ENCODE measurements at places on chromosomes 16 and 17.

GRCh38 chr17:55343900-55344513 is 77.6 kb downstream of the MMD start:
- DNase-seq, result no peak

DNA sequence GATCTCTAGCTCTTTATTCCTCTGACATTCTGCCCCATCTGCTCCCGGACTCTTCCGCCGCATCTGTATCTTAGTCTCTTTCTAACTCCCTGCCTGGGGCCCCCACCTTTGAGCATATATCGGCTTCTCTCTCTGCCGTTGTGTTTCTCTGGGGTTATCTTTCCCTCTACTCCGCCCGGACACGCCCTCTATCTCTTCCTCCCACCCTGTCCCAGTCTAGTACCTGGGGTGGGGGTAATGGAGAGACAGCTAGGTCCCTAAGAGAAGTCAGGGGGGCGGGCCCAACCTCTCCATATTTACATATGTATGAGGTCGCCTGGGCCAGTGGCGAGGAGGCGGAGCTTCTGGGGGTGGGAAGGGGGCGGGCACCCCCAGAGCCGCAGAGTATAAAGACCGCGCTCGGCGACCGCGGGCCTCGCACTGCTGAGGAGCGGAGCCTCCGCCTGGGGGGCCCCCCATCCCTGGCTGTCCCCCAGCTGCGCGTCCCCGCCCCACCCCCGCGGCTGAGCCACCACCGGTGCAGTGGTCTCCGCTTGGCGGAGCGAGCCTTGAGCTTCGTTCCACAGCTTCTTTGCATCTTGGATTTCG is at the start of gene ATP1B2:
ATP1B2 (plus strand) TSS at position 418 of the 588 bp plus-strand sequence. CDS start 593 bp downstream, outside the sequence.
- peak; percentile 99 for DNase-seq

DNA sequence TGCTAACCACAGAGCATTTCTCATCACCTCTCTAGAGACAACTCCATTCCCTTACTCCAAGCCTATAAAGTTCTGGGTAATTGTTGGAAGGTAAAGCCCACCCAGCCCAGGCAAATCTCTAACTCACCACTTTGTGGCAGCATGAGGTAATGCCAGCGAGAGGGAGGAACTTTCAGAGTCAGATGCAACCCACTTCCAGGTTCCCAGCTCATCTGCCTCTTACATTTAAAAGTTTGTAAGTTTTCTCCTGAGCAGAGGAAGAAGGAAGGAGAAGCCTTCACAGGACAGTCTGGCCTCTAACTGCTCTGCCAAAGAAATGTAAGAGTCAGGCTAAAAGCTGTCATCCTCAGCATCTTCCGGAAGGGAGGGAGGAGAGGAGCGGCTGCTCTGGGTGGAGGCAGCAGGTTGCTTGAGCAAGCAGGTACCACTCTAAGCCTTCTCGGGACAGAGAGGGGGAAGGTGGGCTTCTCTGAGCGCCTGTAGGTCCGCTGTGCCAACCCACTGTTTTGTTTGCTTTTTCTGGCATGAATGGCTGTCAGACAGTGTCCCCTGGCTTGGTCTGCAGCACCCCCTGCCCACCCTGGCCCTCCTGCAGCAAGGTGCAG is 1.0 kb downstream of the ZNF319 start:
- DNase-seq, result peak; percentile 72

DNA sequence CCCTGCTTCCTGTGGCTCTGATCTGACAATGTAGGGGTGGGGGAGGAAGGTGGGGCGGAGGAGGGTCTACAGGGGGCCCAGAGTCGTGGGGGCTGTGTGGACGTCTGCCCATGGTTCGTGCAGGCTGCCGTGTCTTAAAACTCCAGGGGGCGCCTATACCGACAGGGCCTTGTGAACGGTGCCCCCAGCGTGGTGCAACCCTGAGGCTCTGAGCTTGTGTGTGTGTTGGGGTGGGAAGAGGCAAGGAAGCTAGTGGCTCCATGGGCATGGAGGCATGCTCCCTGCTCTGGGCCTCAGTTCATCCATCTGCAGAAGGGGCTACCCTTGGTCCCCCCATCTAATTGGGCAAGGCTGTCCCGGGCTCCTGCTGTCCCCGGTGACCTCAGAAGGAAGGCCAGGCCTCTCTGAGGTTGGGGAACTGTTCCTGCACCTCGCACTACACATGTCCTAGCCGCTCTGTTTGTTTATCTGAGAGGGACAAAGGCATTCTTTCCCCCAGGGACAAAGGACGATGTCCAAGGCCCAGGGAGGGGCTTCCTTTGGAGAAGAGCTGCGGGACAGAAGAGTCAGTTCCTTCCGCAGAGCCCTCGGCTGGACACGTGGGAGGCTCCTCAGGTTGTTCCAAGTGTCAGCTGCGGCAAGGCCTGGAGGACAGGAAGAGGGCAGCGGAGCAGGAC is 13.5 kb downstream of the CA4 start:
- peak; percentile 71 for DNase-seq

- no peak for DNase-seq
These were observed 132.8 kb upstream of the DYNLRB2 start for GRCh38 chr16:80408014-80408413.
